ENCODE measurements at places on chromosomes 13 and 19.

GRCh38 chr13:108463340-108463739 lies 166.1 kb upstream of the MYO16 start:
- no peak overlapping the region for H3K4me3 ChIP-seq
- H3K27ac ChIP-seq: no peak overlapping the region
- no peaks in the 10 kb centered on the region for H3K27me3 ChIP-seq
- H3K4me1 ChIP-seq: no peaks in the 10 kb centered on the region

- peaks cover 6% of the 10 kb centered on the region for H3K4me1 ChIP-seq
- no peaks in the 10 kb centered on the region for H3K36me3 ChIP-seq
- peak overlapping the region; percentile 13 for H3K4me3 ChIP-seq
- peak; percentile 78 for DNase-seq
Observed at GRCh38 chr13:32409561-32410421, 18.1 kb downstream of the N4BP2L1 start.

DNA sequence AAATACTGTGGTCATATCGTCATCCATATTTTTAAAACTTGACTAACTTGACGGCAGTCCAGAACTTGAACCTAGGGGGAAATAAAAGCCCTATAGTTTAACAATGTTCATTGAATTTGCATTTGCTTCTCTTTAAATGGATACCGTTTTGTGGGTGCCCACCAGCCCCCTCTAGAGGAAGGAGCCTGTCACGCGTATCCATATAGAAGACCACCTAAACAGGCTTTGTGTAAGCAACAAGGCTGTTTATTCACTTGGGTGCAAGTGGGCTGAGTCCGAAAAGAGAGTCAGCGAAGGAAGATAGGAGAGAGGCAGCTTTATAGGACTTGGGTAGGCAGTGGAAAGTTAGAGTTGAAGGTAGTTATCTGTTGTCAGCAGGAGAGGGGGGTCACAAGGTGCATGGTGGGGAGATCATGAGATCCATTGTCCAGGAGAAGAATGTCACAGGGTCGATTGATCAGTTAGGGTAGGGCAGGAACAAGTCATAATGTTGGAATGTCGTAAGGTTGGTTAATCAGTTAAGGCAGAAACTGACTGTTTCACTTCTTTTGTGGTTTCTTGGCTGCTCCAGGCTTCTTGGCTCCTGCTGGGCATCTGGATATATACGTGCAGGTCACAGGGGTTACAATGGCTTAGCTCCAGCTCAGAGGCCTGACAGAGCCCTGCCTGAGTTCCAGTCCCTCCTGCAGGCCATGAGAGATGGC lies 42.5 kb upstream of the ANKRD10 start:
- H3K4me1 ChIP-seq: peaks cover 8% of the 10 kb centered on the region
- no peak overlapping the region for H3K27ac ChIP-seq
- DNase-seq: no peak
- H3K36me3 ChIP-seq: no peaks in the 10 kb centered on the region
- no peaks in the 10 kb centered on the region for H3K27me3 ChIP-seq

- no peaks in the 10 kb centered on the region for H3K36me3 ChIP-seq
- no peak for DNase-seq
- H3K4me3 ChIP-seq: no peak overlapping the region
- H3K27ac ChIP-seq: no peak overlapping the region
Observed at GRCh38 chr13:112242777-112243176, 133.4 kb upstream of the SPACA7 start.

DNA sequence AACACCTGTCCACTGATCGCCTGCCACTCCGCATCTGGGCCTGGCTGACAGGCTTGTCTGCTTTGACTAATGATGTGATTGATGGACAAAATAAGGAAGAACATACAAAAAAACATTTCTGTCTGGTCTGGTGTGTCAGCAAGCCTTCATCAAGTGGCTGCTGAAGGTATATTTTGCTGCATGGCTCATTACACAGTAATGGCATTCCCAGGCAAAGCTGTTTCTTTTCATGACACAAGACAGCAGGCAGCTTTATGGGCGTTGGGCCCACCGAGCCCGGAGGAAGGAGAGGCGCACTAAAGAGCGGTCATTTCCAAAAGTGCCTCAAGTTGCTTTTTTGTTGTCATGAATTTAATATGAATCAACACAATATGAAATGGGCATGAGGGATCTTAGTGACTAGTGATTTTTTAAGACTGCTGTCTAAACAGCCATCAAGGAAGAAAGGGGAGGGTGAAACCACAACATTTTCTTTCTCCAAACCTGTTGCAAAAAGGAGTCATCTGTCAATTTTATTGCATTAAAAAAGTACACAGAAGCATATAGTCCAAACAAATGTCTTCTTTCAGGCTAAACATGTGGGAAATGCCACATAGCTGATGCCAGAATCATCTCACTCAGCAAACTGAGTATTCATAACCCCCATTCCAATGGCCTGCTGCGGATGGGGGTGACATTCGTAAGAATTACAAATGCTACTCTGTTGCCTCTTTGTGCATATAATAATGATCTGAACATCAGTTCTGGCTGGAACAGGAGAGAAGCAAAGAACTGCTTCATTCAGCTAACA lies 476.6 kb downstream of the ZNF536 start:
- H3K4me3 ChIP-seq: no peak overlapping the region
- no peaks in the 10 kb centered on the region for H3K27me3 ChIP-seq
- no peak overlapping the region for H3K27ac ChIP-seq
- no peak for DNase-seq
- H3K36me3 ChIP-seq: no peaks in the 10 kb centered on the region
- no peaks in the 10 kb centered on the region for H3K4me1 ChIP-seq

- no peaks in the 10 kb centered on the region for H3K36me3 ChIP-seq
- no peak overlapping the region for H3K4me3 ChIP-seq
- no peaks in the 10 kb centered on the region for H3K4me1 ChIP-seq
Observed at GRCh38 chr13:108249150-108249549, 20.4 kb upstream of the TNFSF13B start.

DNA sequence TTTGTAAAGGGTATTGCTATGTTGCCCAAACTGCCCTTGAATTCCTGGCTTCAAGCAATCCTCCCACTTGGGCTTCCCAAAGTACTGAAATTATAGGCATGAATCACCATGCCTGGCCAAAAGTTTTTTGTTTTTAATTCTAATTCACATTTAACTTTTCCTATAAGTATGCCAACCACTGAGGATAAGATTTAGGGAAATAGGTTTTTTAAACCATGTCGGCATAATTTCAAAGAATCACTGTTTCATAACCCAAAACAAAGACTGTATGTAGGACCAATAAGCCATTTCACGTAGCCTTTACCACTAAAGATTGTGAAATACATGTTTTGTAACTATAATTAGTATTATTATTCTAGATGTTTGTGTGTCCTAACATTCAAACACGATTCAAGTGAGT lies 8.2 kb downstream of the ZDHHC20 start:
- H3K36me3 ChIP-seq: no peaks in the 10 kb centered on the region
- no peaks in the 10 kb centered on the region for H3K4me1 ChIP-seq
- no peaks in the 10 kb centered on the region for H3K27me3 ChIP-seq
- H3K27ac ChIP-seq: no peak overlapping the region
- no peak overlapping the region for H3K4me3 ChIP-seq
- no peak for DNase-seq

- H3K27me3 ChIP-seq: no peaks in the 10 kb centered on the region
- H3K36me3 ChIP-seq: no peaks in the 10 kb centered on the region
- DNase-seq: peak; percentile 39
- H3K4me3 ChIP-seq: peak overlapping the region; percentile 57
- peak overlapping the region; percentile 73 for H3K27ac ChIP-seq
- H3K4me1 ChIP-seq: peaks cover 2% of the 10 kb centered on the region
Observed at GRCh38 chr19:52992109-52993004, 21.4 kb upstream of the ERVV-1 start.
